ENCODE measurements at places on chromosomes 11 and 22.

DNA sequence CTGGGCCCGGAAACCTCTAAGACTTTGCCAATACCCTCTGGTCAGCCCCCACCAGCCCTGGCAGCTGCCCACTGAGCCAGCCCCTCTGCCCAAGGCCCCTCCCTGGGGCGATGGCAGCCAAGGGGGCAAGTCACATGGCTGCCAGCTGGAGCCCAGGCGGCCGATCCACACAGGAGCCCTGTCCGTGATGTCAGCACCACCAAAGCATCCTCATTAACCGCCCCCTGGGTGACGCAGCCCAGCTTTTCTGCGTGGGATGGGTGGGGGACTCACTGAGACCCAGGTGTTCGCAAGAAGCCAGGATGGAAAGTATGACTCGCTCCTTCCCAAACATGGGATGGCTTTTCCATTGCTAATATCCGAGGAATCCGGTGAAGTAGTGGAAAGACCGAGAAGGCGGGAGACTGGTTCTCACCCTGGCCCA is 46.6 kb upstream of the WNT7B start:
- DNase-seq, result no peak

DNA sequence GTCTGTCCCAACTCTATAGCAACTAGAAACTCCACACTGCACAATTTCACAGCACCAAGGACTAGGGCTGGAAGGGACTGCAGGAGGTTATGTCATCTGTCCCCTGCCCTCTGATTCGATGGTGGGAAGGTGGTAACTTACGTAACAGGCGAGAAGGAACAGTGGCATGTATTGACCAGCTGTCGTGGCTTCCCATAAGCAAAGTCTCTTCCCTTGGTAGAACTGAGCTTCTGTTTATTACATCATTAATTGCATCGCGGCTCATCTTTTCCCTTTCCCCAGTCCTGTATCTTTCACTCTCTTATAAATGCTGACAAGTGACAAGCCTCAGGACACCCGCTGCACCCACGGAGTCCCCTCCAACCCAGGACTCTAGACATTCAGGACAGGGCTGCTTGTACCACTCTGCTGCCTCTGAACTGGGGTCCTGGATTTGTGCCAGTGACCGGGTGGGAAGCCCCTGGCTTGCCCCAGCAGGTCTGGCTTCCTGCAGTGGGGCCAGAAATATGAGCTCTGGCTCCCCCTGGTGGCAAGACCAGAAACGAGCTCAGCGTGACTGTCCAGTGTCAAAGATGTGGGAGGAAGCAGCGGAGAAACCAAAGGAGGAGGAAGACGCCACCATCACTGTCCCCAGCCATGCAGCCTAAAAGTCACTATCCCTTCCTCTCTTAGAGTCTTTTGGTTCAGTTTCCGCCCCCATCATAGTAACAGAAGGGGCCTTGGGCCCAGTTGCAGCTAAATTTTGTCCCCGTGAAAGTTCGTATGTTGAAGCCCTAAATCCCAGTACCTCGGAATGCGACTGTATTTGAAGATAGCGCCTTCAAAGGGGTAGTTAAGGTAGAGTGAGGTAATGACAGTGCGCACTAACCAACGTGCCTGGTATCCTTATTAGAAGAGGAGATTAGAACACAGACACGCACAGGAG is 84.5 kb downstream of the ISX start:
- DNase-seq, result peak; percentile 50

GRCh38 chr22:45112136-45112879 is 51.4 kb upstream of the NUP50 start:
- DNase-seq, result no peak

DNA sequence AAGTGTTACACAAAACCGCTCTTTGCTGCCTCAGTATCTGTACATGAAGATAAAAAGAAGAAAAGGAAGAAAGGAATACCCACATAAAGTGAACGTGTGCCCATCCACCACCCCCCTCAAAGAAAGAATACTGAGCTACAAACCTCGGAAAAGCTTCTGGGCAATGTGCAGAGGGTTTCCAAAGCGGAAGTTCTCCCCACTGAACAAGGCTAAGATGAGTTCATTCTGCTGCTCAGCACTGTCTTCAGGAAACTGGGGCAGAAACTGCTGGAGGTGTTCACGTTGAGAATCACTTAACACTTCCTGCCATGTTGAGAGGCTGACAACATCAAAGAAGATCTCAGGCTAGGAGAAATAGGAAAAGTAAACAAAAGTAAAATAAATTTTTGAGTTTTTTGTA is 6.9 kb downstream of the NFRKB start:
- peak; percentile 30 for DNase-seq

- DNase-seq, result no peak
Measured at GRCh38 chr22:37060801-37061610, 9.5 kb downstream of the KCTD17 start.

DNA sequence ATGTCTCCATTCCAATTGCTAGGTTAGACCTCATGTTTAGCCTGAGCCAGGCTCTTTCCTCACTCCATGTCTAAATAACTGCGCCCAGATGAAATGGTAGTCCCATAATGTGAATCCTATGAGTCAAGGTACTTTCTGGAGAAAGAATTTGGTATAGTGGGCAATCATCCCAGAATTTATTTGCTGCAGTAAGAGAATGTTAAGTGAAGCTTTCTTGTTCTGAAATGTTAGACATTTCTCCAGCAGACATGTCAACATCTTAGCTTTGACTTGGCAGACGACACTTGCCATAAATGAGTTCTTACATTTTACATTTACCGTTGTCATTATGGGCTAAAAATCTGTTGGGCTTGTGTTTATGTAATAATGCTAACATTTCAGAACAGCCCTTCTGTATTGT is 165.2 kb downstream of the PGR start:
- no peak for DNase-seq

DNA sequence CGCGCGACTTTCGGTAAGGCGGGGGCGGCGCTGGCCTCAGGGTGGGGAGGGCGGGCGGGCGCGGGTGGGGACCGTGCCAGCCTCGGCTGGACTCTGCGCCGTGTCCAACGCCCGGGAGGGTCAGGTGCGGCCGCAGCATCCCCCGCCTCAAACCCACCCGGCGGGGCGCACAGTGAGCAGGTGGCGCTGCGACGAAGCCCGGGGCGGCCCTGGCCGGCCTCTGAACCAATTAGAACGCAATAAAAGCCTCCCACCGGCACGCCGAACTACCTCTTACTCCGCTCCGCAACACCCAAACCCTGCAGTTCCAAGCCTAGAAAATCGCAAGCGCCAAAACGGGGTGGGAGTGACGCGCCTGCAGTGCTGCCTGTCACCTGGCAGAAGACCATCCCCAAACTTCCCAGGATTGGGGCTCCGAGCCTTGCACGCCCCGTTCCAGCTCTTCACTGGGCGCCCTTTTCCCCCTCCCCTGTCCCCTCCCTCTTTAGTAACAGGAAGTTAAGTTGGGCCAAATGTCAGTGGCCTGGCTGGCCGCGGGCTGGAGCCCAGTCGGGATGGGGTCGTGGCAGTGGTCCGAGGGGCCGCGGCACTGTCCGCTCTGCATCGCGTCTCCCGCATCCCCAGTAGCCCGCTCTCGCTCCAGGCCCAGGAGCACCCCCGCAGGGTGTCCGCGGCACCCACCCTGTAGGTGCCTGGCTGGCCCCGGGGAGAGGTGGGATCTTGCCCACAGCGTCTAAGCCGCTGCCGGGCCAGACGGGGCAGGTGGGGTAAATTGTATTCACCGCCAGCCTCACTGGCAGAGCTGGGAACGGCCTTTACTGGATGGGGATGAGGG is 541 bp downstream of the MICAL2 start:
- DNase-seq, result peak; percentile 79

- peak; percentile 60 for DNase-seq
Measured at GRCh38 chr22:37898441-37899181, 7.5 kb upstream of the MICALL1 start.

DNA sequence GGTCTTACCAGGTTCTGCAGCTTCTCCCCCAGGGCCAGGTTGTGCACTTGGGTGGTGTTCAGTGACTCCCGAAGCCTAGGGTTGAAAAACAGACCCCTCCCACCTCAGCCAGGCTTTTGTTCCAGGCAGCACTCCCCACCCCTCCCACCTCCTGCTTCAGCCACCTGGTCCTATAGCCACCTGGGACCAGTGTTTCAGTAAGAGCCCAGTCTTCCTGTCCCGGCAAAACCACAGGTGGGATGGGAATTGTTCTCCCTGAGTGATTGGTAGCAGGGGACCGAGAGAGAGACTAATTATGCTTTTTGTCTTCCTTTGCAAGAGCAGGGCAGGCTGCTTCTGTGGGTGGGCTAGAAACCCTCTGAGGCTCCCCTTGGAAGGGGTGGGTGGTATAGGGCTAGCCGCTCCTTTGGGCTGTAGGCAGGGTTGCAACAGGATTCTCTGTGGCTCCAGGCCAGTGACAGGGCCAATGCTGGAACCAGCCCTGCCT is 8.5 kb upstream of the NAALADL1 start:
- no peak for DNase-seq

GRCh38 chr11:60809691-60810090 is 24.6 kb downstream of the MS4A10 start:
- no peak for DNase-seq

- no peak for DNase-seq
Measured at GRCh38 chr22:26957897-26958296, 300.5 kb downstream of the MIAT start.

DNA sequence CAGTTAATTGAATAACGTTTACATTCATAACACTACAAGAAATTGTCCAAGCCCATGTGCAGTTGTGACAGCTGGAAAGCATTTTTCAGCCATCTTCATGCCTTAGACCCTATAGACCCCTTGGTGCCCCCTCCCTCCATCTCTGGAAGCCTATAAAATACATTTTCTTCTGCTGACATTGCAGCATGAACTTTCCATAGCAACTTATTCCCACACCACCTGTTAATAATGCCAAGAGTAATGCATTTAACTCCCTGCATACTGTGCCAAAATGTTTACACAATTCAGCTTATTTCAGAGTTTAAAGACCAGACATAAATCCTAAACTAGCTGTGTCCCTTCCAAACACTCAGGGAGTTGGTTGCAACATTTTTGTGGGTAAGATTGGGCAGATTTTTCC is 143.0 kb upstream of the ARHGAP20 start:
- peak; percentile 47 for DNase-seq

- peak; percentile 36 for DNase-seq
Measured at GRCh38 chr11:11740836-11741235, 100.9 kb upstream of the USP47 start.

DNA sequence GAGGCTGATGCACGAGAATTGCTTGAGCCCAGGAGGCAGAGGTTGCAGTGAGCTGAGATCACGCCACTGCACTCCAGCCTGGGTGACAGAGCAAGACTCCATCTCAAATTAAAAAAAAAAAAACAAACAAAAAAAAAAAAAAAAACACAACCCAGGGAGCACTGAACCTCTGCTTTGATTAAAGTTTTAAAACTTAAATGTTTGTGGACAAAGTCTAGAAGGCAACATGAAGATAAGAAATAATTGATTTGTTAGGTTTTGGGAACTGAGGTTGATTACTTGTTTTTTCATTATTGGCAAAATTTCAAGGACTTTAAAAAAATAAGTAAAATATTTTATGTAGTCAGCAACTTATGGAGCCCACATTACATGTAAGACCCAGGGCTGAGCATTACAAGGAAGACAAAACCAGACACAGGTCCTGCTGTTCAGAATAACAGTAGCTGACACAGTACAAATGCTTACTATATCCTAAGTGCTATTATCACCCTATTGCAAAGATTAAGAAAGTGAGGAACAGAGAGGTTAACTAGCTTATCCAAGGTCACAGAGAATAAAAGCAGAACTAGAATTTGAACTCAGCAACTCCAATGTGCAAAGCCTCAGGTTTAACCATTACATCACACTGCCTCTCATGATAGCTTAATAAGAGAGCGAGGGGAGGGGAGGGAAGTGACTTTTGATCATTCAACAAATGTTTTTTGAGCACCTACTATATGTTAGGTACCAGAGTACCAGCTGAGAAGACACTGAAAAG is 2.3 kb upstream of the CRY2 start:
- DNase-seq, result no peak

DNA sequence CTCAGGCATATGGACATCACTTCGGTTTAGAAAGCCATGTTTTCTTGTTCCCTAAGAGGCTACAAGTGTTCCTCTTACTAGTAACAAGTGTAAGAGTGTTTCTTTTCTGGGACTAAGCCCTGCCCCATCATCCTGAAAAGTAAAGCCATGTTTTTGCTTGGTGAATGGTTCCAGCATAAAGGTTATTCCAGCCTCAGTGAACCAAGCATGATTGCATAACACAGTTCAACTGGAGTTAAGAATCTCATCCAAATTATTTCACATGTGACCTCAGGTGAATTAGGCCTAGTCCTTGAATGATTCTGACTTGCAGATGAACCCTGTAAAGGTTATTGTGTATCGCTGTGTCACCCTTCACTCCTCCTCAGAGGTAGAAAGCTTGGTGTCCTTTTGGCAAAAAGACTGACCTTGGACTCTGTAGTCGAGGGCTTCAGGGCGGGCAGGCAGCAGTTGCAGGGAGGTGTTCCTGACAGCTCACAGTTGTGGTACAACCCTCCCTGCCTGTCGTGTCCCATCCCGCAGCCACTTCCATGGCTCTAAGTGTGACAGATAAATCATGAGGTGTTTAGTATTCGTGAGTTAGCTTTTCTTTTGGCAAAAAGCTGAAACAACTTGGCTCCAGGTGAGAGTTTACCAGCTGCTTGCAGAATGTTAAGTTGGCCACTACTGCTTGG is 321.8 kb downstream of the CADM1 start:
- no peak for DNase-seq

GRCh38 chr22:20244691-20245576 is 23.2 kb downstream of the RTN4R start:
- DNase-seq, result peak; percentile 64

DNA sequence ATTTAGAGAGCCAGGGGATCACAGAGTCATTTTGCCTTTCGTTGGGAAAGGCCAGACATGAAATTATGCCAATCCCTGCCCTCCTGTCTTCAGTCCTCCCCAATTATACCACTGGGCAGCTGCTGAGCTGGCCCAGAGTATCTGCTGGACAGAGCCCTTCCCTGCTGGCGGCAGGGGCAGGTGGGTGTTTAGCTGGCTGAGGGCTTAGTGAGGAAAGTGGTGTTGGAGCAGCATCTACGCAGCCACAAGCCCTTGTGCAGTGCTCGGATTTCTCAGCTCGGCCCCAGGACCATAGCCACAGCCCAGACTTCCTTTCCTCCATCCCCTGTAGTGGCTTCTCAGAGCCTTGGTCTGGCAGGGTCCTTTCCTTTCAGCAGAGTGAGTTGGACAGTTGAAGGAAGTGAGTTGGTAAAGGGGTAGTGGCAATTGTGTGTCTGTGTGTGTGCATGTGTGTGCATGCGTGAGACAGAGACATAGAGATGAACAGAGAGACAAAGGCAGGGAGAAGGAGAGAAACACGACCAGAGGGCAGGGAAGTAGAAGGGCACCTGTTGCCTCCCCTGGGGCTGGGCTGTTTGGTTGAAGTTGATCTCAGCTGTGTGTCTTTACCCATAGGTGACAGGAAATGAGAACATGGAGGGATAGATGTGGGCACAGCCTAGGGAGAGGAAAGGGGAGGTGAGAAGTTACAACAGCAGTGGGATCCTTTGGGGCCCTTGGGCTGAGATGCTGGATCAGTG is 66.2 kb downstream of the GRIK4 start:
- DNase-seq, result no peak

GRCh38 chr11:78364128-78364751 is 53.4 kb downstream of the GAB2 start:
- no peak for DNase-seq

- DNase-seq, result no peak
Measured at GRCh38 chr11:64867748-64868462, 10.5 kb downstream of the EHD1 start.

- DNase-seq, result no peak
Measured at GRCh38 chr22:39600491-39601179, 30.1 kb downstream of the CACNA1I start.
